Kidney glomerular epithelial cell (primary cell): ENCODE measurements at places on chromosomes 12 and 14.

- peak; percentile 84 for DNase-seq
Measured at GRCh38 chr14:96104469-96105057, 65.4 kb downstream of the C14orf132 start.

DNA sequence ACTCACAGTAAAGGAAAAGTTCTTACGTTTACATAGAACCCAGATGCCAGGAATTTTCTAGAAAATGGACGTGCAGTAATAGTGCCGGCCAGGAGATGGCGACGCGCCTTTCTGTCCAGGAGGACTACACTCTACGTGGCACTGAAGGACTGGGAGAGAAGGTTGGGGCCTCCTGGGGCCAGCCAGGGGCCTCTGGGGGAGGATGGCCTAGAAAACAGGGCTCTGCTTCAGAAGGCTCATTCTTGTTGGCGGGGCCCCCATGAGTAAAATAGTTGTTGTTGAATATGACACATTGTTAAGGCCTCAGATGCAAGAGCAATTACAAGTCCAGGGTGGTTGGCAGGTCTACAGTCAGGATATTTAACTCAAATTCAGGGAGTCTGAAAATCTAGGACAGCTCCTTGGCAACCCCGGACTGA lies 120.1 kb upstream of the MAX start:
- peak; percentile 47 for DNase-seq

DNA sequence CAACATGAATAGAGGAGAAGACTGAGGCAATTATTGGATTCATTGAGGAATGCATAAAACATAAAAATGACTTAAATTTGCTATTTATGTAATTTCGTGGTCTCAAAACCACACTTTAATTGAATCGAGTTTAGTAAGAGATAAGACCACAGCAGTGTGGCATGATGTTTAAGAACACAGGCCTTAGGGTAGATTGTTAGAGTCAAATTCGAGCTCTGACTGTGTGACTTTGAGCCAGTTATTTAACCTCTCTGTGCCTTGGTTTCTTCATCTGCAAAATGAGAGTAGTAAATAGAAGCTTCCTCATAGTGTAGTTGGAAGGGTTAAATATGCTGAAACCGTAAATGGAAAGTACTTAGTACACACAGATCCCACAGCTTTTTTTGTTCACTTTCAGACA lies 9.3 kb upstream of the SSTR1 start:
- DNase-seq: no peak

DNA sequence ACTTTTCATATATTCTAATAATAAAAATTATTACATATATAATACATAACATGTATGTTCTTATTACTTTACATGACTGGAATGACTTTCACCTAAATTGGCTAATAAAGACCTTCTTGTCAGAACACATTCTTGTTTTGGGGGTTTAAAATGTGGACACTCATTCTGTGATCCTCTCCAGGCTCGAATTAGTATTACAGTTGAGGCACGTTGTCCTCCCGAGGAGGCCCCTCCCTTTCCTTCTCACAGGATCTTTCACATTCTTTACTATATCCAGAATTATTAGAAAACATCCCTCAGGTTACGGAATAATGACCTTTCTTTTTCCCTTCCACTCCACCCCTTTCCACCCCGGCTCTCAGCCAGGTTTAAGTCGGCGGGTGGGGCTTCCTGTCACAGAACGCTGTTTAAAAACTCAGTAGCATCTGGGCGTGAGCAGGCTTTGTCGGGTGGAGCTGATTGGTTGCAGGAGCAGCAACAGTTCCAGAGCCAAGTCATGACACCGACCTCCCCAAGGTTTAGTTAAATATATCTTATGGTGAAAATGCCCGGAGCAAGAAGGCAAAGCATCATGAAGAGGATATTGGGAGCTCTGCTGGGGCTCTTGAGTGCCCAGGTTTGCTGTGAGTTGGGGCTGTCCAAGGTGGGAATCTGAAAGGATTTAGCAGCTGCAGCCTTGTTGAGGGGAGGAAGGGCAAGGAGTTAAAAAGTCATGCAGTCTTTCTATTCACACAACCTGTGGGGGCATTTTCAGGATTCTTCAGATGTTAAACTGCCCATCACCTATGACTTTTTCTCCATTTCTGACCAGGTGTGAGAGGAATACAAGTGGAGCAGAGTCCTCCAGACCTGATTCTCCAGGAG lies 396.7 kb upstream of the OR4E1 start:
- no peak for DNase-seq

DNA sequence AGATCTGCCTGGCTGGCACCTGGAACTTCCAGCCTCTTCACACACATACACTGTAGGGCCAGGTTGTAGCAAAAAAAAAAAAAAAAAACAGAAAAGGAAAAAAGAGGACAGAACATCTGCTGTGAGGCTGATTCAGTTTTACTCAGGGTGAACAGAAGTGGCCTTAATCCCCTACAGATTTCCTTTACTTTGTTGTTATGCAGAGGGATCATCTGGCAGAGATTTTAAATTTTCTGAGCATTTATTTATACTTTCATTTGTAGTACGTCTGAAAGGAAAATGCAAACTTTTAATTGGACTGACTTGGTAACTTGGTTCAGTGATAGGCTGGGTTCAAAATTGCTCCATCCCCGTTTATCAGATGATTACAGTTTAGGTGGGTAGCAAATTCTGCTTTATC lies 50.8 kb upstream of the PRICKLE1 start:
- DNase-seq: no peak

- DNase-seq: no peak
Measured at GRCh38 chr14:49893309-49894213, 679 bp downstream of the ARF6 start.

DNA sequence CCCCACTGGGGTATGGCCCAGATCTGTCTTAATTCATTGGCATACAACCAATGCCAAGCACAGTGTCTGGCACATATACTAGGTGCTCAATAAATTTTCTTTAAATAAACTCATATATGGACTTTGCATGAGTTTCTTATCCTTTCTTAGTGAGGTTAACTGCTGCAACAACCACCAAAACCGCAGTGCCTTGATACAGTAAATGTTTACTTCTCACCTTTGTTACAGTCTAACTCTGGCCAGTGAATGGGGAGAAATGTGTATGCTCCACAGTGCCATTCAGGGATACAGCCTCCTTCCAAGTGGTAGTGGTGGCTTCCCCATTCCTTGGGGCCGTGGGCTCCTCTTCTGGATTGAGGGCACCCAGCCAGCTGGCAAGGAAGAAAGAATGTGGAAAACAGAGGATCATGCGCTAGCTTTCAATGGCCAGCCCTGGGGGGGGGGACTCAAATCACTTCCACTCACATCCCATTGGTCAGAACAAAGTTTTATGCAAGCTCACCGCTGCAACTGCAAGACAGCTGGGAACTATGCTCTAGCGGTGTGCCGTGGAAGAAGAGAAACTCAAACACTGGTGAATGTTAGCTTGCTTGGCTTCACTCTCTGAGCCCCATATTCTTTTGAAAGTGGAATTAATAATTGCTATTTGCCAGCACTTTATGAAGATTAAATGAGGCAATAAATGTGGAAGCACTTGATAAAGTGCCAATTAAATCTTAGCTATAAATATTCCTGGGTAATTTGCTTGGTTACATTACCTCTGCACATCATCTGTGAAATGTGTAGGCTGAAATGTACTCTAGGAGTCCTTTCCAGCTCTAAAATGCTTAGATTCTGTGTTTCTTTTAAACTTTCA lies 51.0 kb upstream of the SOCS2 start:
- DNase-seq: no peak

- DNase-seq: peak; percentile 7
Measured at GRCh38 chr12:15679151-15679550, 110.0 kb downstream of the EPS8 start.

DNA sequence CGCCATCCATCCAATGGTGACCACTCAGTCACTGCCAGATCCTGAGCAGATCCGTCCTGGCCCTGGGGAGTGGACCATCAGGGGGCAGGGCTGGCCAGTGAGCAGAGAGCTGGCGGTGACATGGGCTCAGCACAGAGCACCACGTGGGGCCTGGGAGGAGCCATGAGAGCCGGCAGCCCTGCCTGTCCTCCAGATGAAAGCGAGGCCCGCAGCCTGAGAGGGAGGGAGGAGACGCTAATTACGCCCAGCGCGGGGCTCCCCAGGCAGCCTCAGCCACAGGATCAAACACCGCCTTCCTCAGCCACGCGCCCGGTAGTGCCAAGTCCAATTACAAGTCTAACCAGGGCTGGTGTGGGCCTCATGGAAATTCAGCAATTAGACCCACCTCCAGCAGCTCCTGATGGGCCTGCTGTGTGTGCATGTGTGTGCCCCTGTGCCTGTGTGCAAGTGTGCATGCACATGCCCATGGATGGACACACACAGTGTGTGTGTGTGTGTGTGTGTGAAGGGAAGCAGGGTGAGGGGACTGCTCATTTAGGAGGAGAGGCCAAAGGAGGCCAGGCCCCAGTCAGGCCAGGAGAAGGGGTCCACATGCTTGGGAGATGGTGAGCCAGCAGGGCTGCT lies 68.0 kb downstream of the KIF26A start:
- DNase-seq: no peak

DNA sequence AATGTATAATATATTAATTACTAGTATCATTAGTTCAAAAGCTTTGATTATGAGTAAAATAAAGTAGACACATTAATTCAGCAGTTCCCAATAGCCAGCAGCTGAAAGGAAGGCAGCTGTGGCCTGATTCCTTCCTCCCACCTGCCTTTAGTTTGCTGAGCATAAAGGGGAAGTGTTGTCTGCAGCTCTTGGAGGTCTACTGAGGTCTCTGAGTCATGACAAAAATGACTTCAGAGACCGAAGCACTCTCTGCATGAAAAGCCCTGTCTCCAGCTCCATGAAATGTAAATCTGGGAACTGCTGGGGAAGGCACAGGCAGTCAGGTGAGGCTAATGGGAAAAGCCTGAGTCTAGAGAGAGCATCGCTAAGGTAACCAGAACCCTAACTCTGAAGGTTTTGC lies 165.4 kb downstream of the NRXN3 start:
- no peak for DNase-seq

DNA sequence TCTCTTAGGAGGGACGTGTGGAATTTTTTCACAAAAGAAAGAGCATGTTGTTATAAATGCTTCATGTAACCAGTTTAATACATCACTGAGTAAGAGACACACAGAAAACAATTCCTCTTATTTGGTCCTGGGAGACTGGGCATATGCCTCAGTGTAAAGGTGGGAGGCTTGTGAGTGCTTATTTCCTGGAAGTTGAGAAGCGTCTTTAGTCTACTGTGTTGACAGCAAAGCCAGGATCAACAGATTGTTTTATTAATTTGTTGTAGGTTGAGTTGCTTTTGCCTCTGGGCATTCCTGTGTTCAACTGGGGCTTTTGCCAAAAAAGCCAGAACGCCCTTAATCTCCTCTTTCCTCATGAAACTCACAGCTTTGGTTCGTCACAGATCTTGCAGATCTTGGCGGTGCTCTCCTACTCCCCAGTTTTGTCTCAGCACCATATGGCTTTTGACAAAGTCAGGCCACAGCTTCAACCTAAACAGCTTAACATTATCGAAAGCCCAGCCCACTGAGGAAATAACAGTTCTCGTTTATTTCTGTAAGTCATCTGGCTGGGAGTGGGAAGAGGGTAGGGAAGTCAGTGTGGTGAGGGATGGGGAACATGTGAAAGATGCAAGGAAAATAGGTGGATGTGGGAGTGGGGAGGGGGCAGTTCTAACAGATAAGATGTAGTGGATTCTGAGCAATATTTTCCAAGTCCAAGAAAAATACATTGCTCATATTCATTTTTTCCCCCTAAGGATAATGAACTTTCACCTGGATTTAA lies 227.2 kb downstream of the DACT1 start:
- peak; percentile 90 for DNase-seq

- no peak for DNase-seq
Measured at GRCh38 chr12:124689631-124690030, 122.2 kb upstream of the NCOR2 start.

GRCh38 chr12:43835656-43836474 lies at the start of gene TMEM117:
Gene TMEM117, plus strand, starts transcription at chr12:43836081.
- peak; percentile 49 for DNase-seq
